ENCODE measurements at places on chromosomes 6 and 20.

- DNase-seq, result no peak
Observed at GRCh38 chr6:142356201-142356883, 54.5 kb downstream of the ADGRG6 start.

DNA sequence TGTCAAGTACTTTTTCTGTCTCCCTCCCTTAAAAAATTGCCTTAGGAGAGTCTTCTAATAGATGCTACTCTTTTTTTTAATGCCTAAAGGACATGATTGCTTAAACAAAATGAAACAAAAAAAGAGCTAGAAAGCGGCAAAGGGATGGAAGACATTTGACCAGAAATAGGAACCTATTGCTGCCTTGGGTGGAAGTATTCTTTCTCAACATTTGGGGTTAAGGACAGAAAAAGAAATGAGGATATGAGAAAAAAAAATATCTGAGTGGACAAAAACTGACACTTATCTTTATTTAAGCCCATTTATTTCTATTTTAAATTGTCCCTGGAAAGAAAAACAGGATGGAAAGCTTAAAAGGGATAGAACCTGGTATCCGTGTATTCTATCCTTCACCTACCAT, 664.9 kb upstream of the CITED2 start:
- DNase-seq, result no peak

GRCh38 chr6:134106702-134107101, 54.3 kb upstream of the SLC2A12 start:
- DNase-seq, result no peak

GRCh38 chr6:121603486-121603885, 168.0 kb downstream of the GJA1 start:
- no peak for DNase-seq

DNA sequence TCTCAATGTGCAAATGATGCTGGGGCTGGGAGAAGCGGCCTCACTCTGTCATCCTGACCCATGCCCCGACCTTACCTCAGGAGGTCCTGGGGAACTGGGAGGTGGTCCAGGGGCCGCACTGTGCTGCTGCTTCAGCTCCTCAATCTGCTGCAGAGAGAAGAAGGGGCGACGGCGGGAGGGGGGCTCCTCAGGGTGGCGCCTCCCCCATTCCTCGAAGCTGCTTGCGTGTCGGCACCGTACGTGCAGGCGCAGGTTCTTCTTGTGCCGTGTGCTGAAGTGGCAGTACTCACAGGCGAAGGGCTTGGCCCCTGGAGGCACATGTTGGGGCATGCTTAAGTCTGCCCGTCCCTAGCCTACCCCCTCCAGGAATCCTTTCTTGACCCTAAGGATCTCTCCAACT, 12.9 kb downstream of the ZNF335 start:
- DNase-seq, result no peak

Measured in left lobe of liver (tissue), 2 donors.